ENCODE measurements at places on chromosomes 6 and 20.

- no peaks in the 10 kb centered on the region for H3K36me3 ChIP-seq
- H3K27me3 ChIP-seq = no peaks in the 10 kb centered on the region
- DNase-seq = no peak
- H3K4me1 ChIP-seq = no peaks in the 10 kb centered on the region
- no peak overlapping the region for H3K4me3 ChIP-seq
- H3K27ac ChIP-seq = no peak overlapping the region
Observed at GRCh38 chr6:143992285-143992684, 15.8 kb downstream of the PLAGL1 start.

DNA sequence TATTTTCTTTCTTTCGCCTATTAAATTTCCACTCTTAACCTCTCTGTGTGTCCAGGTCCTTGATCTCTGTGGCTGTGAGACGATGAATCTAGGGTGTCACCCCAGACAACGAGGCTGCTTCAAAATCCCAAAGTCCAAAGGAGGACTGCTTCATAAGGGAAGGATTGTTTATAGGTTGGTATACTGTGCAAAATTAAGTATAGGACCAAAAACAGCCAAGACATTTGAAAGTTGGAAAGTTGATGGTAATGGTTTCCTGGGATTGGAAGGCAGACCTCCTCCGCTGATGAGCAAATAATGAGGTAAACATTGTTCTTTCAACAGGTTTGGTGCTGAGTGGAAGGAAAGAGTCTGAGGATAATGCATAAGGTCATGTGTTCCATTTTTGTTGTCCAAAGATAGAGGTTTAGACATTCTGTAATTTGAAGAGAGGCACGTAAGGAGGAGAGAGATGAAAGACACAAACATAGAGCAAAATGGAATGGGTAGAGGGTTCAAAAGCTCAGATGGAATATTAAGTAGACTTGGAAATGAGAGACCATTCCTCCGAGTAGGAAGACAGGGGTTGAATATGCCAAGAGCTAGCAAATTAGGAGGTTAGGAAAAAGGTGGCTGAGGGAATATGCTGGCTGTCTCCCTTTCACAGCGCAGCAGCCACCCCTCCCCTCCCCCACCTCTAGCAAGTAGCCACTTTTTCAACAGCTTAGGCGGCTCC is 24.8 kb downstream of the ZNF311 start:
- DNase-seq = no peak
- H3K27me3 ChIP-seq = peaks cover 7% of the 10 kb centered on the region
- H3K4me1 ChIP-seq = no peaks in the 10 kb centered on the region
- H3K36me3 ChIP-seq = no peaks in the 10 kb centered on the region
- H3K4me3 ChIP-seq = peak overlapping the region; percentile 91

DNA sequence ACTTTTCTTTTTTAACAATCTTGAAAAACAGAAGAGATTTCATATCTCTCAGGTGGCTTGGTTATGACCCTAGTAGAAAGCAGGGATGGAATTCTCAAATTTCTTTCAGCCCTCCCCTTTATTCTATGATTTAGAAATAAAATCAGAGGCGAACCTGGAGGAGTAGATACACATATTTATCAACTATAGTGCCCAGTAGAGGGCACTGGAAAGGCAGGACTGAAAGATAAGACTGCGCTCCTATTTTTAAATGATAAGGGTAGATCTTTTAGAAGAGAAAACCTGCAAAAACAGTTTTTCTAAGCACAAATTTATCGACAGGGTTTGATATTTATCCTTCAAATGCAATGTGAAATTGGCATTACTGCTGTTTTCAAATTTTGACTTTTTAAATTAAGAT is 1296.6 kb downstream of the EPHA7 start:
- no peaks in the 10 kb centered on the region for H3K4me1 ChIP-seq
- H3K4me3 ChIP-seq = no peak overlapping the region
- H3K27ac ChIP-seq = no peak overlapping the region
- DNase-seq = peak; percentile 13
- H3K27me3 ChIP-seq = no peaks in the 10 kb centered on the region

DNA sequence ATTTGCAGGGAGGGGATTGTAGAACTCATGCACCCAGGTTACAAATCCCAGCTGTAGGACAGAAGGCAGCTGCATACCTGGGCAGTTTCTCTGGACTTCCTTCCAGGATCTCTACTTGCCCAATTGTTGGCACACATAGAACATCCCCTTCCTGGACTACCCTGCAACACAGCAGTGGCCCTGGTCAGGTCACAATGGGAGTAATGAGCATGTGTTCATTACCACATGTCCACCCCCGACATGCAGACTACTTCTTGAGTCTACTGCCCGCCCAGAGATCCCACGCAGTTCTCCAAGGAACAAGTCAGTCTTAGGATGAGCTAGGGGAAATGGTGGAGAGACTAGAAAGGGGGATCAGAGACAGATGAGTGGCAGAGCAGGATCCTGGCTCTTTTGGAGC is 5.1 kb downstream of the PEX6 start:
- no peak overlapping the region for H3K27ac ChIP-seq
- peaks cover 4% of the 10 kb centered on the region for H3K4me1 ChIP-seq
- H3K36me3 ChIP-seq = no peaks in the 10 kb centered on the region
- DNase-seq = no peak
- H3K27me3 ChIP-seq = no peaks in the 10 kb centered on the region

DNA sequence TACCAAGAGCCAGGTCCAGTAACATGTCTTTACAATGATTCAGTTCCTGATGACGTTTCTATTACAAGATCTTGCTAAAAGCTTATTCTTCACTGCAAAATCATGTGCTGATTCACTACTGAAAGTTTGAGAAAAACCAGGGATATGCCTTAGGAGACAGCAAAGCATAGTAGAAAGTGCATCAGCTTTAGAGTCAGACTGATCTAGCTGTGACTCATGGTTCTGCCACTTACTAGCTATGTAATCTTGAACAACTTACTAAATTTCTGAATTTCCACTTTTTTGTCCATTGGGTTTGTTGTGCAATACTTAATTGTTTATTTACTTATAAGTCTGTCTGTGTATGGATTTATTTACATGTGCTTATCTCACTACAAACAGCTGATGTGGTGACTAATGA is 198.5 kb upstream of the RSPO3 start:
- H3K27me3 ChIP-seq = no peaks in the 10 kb centered on the region
- no peak for DNase-seq
- H3K4me1 ChIP-seq = no peaks in the 10 kb centered on the region
- no peak overlapping the region for H3K4me3 ChIP-seq
- H3K36me3 ChIP-seq = no peaks in the 10 kb centered on the region

DNA sequence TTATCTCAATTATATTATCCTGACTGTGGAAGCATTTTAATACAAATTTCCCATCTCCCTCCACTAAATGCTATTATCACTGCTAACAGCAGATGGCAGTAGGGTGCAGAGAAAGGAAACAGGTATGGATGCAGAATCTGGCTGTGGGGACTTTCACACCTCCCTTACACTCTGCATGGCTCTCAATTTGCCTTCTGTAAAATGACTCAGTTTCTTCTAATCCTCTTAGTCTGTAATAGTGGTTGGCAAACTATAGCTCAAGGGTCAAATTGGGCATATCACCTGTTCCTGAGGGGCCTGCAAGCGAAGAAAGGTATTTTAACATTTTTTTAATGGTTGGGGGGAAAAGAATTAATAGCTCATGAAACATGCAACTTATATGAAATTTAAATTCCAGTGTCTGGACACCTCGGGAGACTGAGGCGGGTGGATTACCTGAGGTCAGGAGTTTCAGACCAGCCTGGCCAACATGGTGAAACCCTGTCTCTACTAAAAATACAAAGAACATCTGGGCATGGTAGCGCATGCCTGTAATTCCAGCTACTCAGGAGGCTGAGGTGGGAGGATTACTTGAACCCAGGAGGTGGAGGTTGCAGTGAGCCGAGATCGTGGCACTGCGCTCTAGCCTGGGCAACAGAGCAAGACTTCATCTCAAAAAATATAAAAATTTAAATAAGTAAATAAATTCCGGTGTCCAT is 83.5 kb downstream of the ZMYND8 start:
- H3K36me3 ChIP-seq = peaks cover 5% of the 10 kb centered on the region
- no peak overlapping the region for H3K27ac ChIP-seq
- H3K4me1 ChIP-seq = peaks cover 3% of the 10 kb centered on the region
- no peaks in the 10 kb centered on the region for H3K27me3 ChIP-seq
- peak; percentile 50 for DNase-seq
- H3K4me3 ChIP-seq = no peak overlapping the region

DNA sequence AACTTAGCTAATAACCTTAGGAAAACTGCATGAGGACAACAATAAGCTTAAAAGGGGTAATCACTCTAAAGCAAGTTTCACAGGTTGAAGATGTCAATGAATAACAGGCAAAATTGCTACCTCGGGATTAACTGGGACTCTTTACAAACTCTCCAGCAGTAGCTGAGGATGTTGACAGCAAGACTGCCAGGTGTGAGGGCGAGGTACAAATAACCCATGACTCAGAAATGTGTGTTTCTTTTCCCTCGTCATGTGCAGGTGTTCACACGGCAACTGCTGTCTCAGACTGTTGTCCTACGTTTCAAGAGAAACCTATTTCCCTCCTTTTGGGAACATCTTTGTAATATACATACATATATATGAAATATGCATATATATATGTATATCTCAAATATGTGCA is 15.9 kb downstream of the BCAS1 start:
- no peak overlapping the region for H3K4me3 ChIP-seq
- peak overlapping the region; percentile 21 for H3K27ac ChIP-seq
- DNase-seq = peak; percentile 62
- no peaks in the 10 kb centered on the region for H3K27me3 ChIP-seq
- no peaks in the 10 kb centered on the region for H3K36me3 ChIP-seq

DNA sequence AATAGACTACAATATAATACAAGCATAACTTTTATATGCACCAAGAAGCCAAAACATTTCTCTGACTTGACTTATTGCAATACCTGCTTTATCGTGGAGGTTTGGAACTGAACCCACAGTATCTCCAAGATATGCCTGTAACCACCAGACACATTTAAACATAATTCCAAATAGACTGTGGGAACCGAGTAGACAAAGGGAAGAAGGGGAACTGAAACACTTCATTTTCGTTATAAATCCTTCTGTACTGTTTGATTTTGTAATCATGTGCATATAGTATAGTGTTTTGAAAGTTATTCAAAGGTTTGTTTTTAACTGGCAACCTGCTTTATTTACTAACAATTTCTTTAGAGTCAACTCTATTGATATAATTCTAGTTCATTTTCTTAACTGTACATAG is 154.9 kb upstream of the BEND6 start:
- H3K27me3 ChIP-seq = no peaks in the 10 kb centered on the region
- no peaks in the 10 kb centered on the region for H3K36me3 ChIP-seq
- H3K27ac ChIP-seq = no peak overlapping the region
- DNase-seq = no peak
- no peak overlapping the region for H3K4me3 ChIP-seq

DNA sequence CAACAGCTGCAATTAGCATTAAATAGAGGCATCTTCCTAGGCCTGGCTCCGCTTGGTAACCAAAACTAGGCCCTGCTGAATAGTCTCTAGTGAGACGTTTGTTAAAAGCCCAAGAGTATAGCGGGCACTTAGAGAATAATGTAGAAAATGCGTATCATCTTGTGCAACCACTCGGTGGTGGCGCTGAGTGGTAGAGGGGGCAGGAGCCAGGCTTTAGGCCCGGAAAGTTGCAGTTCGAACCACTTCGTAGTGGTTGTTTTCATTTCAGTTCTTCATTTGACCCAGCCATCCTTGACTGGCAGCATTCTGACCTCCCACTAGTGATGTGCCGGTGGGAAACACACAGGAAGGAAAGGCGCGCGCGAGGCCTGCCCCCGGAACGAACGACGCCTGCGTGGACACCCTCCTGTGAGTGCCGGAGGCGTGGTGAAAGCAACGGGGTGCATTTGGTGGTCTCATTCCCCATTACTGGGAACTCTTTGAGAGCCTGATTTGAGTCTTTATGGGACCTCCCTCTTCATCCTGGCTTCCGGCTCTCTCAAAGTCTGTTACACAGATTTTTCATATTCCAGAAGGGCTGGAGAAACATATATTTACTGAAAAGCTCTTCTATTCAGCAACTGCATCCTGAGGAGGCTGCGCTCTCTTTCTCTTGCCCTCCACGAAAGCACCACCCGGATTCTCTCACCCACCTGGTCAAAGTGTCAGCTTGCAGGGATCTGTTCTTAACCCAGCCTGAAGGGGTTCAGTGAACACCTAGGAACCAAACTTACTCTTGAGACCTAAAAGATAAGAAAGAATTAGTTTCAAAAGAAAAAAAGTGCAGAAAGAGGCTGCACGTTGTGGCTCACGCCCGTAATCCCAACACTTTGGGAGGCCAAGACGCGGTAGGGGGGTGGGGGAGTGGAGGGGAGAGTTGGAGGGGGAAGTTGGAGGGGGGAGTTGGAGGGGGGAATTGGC is 18.2 kb downstream of the GPX5 start:
- no peak overlapping the region for H3K27ac ChIP-seq
- H3K36me3 ChIP-seq = no peaks in the 10 kb centered on the region
- no peak for DNase-seq

GRCh38 chr6:44733126-44733525 is 345.6 kb downstream of the CDC5L start:
- H3K4me1 ChIP-seq = no peaks in the 10 kb centered on the region
- H3K4me3 ChIP-seq = no peak overlapping the region
- H3K36me3 ChIP-seq = no peaks in the 10 kb centered on the region
- no peaks in the 10 kb centered on the region for H3K27me3 ChIP-seq
- no peak for DNase-seq

DNA sequence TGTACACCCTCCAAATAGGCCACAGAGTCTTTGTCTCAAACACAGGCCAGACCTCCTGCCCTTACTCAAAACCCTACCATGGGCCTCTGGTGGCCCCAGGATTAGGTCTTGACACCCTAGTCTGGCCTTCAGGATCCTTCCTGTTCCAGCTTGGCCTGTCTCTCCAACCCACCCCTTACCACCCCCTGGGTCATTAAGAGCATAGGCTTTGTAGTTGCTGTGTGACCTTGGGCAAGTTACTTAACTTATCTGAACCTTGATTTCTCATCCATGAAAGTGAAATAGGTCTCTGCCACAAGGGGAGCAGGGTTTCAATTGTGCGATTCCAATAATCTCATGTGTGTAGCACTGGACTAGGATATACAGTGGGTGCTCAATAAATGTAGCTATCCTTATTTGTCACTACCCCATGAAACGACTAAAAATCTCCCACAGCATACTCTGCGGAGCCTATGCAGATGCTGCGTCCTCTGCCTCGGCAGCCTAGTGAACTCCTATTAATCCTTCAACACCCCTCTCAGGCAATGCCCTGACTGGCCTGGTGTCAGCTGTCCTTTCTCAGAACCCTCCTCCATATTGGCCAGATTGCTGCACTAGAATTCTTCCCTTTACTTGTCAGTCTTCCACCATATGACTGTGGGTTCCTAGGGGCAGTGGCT is 39.7 kb upstream of the NOL4L start:
- no peaks in the 10 kb centered on the region for H3K36me3 ChIP-seq
- H3K4me1 ChIP-seq = peaks cover 4% of the 10 kb centered on the region
- H3K4me3 ChIP-seq = no peak overlapping the region
- DNase-seq = no peak
- H3K27me3 ChIP-seq = peaks cover 3% of the 10 kb centered on the region
- H3K27ac ChIP-seq = no peak overlapping the region
